ENCODE measurements at places on chromosomes 16 and 17.
A peak's percentile ranks its signal among the peaks of the same experiment; 100 is the strongest.

- no peak for DNase-seq
Observed at GRCh38 chr16:22359679-22360078, 14.7 kb downstream of the CDR2 start.

DNA sequence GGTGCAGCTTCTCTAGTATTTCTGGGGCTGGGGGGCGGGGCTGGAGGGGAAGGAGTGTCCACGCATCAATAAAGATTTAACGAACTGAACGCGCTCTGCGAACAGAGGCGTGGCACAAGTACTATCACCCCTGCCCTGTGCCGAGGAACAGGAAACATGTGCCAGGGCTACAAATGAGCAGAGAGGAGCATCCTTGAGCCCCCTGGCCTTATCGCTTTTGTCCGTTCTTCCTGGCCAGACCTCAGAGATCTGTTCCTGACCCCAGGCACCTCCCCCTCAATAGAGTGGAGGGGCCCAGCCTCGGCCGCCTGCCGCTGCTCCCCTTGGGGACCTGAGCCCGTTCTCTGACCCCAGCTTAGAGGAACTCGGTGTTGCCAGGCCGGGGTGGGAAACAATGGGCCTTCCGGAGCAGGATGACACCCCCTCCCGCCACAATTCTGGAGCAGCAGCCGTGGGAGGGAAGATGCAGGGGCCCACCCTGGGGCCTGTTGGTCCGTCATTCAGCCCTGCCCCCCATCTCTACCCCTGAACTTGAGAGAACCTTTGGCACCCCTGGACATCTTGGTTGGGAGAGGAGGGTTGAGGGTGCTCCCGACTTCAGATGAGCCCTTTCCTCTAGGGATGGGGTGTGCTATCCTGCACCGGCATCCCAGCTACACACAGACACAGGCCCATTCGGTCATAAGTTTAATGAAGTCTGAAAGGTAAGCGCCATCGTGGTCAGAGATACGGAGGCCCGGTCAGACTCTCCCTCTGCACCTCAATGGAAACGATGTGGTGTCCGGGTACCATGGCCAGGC lies 1.1 kb downstream of the NAA38 start:
- no peak for DNase-seq

- no peak for DNase-seq
Observed at GRCh38 chr16:3155972-3156371, 21.1 kb downstream of the ZNF213 start.

- peak; percentile 42 for DNase-seq
Observed at GRCh38 chr16:11621920-11622651, 35.4 kb upstream of the LITAF start.

- DNase-seq = no peak
Observed at GRCh38 chr17:64219571-64219970, 43.5 kb downstream of the TEX2 start.

- DNase-seq = no peak
Observed at GRCh38 chr16:17134586-17134985, 336.2 kb downstream of the XYLT1 start.

DNA sequence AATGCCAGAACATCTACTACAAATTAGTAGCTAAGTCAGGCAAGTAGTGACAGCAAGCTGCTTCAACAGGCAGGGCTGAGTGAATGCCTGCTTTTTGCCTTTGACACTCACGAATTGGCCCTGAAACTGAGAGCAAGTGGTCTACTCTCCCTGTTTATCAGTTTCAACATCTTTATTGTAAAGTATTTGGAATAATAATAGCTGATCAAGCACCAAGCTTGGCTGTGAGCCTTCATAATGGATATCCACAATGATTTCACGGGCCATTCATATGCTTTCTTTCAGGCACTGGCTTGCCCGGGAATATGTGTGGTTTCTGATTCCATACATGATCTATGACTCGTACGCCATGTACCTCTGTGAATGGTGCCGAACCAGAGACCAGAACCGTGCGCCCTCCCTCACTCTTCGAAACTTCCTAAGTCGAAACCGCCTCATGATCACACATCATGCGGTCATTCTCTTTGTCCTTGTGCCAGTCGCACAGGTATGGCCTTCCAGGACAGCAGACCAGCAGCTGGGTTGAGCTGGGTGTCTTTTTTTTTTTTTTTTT lies 5.2 kb downstream of the TLCD3A start:
- DNase-seq = no peak

GRCh38 chr17:46097497-46097896 lies 95.7 kb downstream of the KANSL1 start:
- DNase-seq = no peak
